NCI-H1105 (cell line): ENCODE measurements at places on chromosomes 1 and 21.

GRCh38 chr1:161039546-161039945 is 782 bp upstream of the TSTD1 start:
- no peak for DNase-seq

GRCh38 chr1:225437710-225438437 is 10.0 kb upstream of the LBR start:
- no peak for DNase-seq

- DNase-seq, result no peak
Measured at GRCh38 chr1:20491178-20491577, 5.2 kb upstream of the CAMK2N1 start.

GRCh38 chr1:64343105-64343822 is 126.7 kb upstream of the CACHD1 start:
- DNase-seq, result peak; percentile 7

GRCh38 chr1:232682248-232682647 is 52.3 kb upstream of the SIPA1L2 start:
- DNase-seq, result no peak

GRCh38 chr1:17304151-17304825 is 3.7 kb upstream of the PADI4 start:
- DNase-seq, result no peak

DNA sequence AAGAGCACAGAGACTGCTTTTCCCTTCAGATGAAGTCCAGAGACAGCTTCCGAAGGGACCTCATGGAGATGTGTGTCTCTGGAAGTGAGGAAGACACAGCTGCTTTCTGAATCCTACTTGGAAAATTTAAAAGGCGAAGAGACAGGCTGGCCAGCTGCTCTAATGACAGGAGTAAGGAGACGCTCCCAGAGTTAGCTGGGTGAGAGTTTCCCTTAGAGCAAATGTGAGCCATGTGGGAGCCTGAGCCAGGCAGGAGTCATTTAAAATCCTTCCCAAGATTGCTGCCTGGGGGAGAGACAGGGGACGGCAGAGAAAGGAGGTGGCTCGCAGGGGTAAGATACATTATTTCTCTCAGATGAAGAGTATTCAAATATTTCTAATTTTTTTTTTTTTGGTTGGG is 53.1 kb downstream of the ZNF326 start:
- no peak for DNase-seq

- no peak for DNase-seq
Measured at GRCh38 chr1:114688526-114688925, 6.8 kb downstream of the AMPD1 start.

- DNase-seq, result no peak
Measured at GRCh38 chr1:198687429-198687828, 48.6 kb downstream of the PTPRC start.

DNA sequence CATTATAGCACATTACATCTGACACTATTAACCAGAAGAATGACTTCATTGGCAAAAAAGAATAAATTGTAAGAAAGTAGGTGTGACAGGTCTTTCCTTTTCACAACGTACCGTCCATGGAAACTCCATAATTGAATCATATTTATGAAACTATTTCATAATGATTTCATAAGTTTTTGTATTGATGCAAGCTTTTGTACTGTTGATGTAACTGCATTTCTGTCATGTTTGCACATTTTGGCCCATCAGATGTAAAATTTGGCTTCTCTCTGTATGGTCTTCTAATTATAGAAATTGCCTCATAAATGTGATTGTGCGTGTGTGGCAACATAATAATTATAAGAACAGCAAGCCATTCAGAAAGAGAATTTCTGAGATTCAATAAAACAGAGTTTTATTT is 180.7 kb upstream of the ZNHIT6 start:
- DNase-seq, result no peak

DNA sequence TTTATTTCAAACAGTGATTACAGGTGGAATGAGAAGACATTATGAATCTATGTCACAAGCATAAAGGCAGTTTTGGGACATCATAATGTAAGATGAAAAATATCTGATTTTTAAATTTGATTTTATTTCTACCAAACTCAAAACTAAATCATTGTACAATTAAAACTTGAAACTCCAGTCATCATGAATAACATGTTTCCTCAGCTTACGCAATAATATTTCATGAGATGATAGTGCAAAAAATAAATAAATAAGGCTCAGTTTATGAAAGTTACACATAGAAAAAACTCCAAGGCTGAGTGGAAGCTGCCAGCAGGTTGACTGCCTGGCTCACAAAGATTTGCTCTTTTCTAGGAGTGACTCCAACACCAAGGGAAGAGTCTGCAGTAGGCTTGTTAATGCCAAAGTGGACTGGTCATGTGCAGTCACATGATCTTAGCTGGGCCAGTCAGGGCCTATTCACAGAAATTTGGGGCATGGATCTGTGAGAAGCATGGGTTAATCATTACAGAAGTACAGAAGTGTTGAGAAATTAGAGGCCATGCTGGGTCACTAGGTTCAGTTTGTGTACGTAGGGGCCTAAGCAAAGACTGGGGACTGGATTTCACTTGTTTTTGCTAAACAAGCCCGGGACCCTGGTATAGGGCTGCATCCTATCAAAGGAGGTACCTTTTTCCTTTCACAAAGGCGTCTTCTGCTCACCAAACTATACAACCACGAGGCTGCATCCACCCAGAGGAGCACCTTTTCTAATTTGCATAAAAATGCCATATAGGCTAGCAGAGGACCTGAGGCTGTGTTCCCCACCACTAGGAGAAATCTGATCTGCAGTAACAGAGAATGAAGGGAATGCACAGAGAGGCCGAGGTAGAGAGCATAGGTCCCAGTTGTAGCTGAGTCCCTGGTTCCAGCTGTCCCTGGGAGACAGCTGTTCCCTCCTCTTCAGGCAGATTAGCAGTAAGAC is 4.9 kb upstream of the ABCA4 start:
- DNase-seq, result no peak

- no peak for DNase-seq
Measured at GRCh38 chr1:183889095-183889494, 84.2 kb downstream of the RGL1 start.

- no peak for DNase-seq
Measured at GRCh38 chr1:5770981-5771765, 221.1 kb downstream of the NPHP4 start.

- DNase-seq, result no peak
Measured at GRCh38 chr1:177122461-177123251, 41.9 kb downstream of the ASTN1 start.

- no peak for DNase-seq
Measured at GRCh38 chr1:177897281-177897997, 72.4 kb downstream of the SEC16B start.

GRCh38 chr1:86706018-86706635 is 1.8 kb downstream of the SH3GLB1 start:
- no peak for DNase-seq

DNA sequence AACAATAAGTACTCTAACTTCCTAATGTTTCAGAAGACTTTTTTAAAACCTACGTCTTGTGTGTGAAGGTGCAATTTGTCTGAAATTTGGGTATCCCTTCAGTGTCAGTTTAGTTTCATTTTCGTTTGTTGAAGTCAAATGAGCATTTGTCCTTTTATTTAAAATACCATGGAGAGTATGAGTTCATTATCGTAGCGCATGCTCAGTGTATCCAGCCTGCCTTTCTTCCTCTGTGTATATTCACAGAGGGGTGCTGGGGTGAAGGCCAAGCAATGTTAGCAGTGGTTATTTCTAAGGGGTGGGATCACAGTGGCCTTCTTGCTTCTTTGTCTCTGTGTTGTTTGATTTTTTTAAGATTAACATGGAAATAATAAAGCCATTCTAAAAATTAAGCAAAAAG is 43.2 kb downstream of the CNN3 start:
- no peak for DNase-seq

DNA sequence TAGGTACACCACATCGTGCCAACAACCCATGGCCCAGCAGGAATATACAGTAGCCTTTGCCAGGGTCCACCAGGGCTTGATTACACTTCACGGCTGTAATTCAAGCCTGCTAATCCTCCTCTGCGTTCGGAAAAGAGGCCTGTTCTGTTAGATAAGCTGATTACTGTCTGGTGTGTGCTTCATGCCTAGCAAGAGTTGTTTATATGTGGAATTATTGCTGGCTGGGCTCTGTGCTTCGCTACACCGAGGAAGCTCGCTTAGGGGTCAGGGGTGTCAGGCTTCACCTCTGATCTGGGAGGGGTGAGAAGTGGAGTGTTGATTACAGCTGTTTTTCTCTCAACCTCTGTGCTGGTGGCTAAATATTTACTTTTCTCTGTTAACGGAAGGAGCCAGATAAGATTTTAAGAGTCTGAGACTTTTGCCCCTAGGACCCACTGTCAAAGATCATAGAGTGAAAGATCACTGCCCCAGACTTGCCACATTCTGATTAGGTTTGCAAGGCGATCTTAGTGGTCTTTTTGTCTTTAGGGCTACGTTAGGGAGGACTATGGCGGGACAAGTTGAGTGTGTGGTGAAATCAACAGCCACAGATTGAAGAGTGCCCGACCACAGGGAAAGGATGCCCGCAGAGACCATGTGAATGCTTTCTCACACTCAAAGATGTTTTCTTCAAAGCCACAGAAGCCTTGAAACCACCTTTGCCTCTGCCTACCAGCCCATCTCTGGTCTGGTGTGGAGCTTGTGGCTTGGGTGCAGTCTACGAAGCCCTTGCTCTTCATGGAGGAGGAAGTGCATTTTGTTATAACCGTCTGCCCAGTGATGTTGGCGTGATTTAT is 216.1 kb downstream of the PBX1 start:
- DNase-seq, result no peak

GRCh38 chr1:104855550-104855949 is 1105.9 kb downstream of the AMY1C start:
- DNase-seq, result no peak

DNA sequence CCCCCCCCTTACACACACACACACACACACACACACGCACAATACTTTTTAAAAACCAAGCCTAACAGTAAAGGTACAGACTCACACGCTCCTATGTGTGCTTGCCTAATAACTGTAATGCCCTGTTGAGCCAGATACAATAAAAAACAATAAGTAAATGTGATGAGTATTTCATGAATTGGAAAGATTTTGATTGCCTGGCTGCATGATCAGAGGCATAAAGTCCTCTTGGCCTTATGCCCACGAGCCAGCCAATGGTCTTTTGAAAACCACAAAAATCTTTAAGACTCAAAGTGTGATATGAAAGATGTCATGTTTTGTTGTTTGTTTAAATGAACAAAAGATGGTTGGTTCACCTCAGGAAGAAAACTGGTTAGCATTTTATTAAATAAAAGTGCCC is 441.9 kb upstream of the ZRANB2 start:
- no peak for DNase-seq

DNA sequence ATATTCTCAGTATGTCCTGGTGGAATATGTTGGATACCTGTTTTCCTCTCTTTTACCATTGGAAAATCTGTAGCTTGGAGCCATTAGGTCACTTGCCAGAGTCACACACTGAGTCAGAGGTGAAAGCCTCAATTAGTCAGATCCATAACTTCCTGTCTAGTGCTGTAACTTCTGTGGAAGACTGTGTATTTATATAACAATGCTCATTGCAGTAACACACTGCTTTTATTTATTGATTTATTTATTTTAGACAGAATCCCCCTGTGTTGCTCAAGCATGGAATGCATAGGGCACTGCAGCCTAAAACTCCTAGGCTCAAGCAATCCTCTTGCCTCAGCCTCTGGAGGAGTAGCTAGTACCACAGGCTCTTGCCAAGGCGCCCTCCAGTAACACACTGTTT is 1.3 kb upstream of the DOCK7 start:
- DNase-seq, result no peak

- DNase-seq, result no peak
Measured at GRCh38 chr1:156894001-156894400, 483 bp downstream of the PEAR1 start.

- no peak for DNase-seq
Measured at GRCh38 chr21:38821959-38822682, 16.4 kb downstream of the ETS2 start.

DNA sequence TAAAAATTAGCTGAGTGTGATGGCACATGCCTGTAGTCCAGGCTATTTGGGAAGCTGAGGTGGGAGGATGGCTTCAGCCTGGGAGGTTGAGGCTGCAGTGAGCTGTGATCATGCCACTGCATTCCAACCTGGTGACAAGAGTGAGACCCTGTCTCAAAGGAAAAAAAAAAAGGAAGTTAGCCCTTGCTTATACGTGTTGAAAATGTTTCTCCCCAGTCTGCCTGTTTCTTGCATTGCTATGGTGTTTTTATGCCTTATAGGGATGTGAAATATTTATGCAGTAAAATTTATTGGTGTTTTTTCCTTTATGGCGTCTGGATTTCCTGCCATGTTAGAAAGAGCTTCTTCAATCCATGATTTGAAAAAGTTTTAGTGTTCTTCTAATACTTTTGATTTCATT is 3.6 kb upstream of the RERE start:
- DNase-seq, result no peak

DNA sequence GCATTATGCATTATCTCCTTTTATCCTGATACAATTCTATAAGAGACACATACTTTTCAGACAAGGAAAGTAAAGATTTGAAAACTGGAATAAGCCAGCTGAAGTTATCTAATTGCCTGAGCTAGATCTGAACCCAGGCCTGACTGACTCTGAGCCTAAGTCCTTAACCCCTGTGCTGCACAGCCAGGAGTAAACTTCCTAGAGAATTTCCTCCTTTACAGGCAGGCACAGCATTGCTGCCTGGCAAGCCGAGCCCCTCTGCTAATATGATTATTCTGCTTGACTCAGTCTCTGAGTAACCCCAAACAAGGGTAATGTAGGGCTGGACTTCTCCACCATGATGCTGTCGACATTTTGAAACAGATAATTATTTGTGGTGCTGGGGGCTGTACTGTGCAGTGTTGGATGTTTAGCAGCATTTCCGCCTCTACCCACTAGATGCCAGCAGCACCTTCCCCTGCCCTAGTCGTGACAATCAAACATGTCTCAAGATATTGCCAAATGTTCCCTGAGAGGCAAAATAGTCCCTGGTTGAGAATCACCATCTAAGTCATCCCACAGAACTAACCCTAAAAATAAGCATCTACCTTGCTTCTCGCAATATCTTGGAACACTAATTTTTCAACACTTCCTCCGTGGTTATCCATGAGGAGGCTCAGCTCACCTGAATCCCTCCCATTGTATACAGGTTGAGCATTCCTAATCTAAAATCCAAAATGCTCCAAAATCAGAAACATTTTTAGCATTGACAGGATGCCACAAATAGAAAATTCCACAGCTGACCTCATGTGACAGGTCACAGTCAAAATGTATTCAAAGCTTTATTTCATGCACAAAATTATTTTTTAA is 18.5 kb downstream of the CAMK1G start:
- DNase-seq, result no peak

DNA sequence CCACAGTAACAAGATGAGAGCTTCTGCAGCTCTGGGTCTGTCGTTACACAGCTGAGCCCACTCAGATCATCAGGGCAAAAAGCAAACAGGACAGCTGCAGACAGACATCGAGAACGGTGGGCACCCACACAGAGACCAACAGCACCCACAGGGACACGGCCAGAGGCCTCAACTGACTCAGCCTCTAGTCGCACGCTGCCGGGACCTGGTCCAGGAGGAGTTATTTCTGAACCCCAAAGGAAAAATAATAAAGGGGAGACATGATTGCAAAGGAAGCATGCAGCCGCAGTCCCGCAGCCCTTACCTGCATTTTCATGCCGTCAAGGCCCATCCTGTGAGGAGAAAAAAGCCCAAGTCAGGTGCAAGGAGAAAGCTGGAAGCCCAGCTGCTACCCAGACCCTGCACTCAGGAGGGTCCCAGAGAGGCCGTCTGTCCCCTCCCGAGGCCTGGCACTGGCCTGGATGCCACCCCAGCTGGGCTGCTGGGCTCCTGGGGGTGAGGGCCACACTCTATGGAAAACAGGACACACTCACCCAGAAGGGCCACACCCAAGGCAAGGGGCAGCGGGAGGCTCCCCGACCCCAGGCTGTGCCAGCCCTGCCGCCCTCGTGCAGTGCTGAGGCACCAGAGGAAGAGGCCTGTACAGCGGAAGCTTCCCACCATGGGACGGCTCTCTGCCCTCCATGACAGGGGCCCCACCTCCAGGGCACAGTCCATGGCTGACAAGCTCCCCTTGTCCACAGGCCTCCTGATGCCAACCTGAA is 15.7 kb downstream of the LSS start:
- no peak for DNase-seq
